Fibroblast of lung (primary cell): ENCODE measurements at places on chromosomes 2 and 18.

DNA sequence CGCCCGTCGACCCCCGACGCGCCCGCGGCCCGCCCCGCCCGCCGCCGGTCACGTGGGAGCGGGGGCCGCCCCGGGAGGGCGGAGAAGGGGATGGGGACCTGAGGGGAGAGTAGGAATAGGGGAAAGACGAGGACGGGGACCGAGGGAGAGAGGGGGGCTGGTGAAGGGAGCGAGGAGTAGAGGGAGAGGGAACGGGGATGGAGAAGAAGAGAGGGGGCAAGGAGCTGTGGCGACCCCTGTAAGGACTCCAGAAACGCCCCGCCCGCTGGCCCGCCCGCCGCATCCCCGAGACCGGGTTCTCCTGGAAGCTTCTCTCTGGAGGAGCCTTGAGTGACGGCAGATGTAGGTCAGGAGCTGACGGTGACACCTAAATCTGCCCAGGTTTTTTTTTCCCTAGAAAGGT lies 615 bp downstream of the ADNP2 start:
- peak; percentile 46 for DNase-seq

- DNase-seq, result peak; percentile 25
Measured at GRCh38 chr2:206443735-206444527, 599 bp downstream of the ADAM23 start.

DNA sequence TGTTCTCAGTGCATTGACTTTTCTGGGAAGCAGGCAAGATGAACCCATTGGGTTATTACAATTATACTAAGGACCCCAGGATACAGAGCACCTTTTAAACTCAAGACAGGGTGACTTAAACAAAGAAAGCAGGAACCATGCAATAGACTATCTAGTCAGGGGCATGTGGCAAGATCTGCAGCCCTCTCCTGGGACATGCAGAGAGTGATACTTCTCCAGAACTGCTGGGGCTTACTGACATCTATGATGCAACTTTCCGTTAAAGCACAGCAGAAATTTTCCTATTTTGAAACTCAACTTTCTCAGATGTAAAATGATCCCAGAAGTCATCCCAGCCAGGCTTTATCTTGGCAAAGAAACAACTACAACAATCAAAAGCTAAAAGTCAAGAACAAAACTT lies 162.2 kb upstream of the HNMT start:
- DNase-seq, result no peak

- no peak for DNase-seq
Measured at GRCh38 chr2:75647771-75648170, 1.2 kb downstream of the MRPL19 start.

DNA sequence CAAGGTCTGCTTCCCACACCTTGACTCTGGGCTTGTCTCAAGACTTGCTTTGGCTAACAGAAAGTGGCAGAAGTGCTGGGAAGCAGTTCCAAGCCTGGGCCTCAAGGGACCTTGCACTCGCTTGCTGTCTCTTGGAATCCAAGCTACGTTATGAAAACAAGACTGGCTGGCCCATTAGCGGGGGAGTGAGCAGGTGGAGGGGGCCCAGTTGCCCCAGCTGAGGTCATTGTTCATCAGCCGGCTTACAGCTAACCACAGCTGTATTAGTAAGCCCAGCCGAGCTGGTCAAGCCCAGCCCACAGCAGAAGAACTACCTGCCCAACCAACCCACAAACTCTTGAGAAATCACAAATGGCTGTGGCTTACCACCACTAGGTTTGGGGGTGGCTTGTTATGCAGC lies 63.1 kb downstream of the MARCO start:
- no peak for DNase-seq

DNA sequence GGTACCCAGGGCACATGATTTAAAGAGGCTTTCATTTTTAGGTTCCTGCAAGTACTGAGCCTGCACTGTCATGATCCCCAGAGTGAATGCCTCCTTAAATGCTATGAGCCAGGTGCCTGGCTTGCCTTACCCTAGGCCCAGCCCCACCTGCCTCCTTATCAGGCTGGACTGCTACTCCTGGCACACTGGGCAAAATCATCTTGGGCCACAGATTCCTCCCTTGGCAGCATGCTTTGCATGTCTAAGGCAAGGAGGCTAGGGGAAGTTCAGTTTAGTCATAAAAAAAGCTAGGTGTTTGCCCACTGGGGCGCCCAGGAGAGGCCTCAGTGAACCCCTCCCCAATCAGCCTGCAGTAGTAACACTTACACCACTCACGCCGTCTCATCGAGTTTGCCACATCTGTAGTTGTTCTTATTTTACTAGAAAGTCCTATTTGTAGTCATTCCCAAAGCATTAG lies 45.1 kb downstream of the LBH start:
- DNase-seq, result no peak

GRCh38 chr2:60735496-60736250 lies 20.4 kb upstream of the PAPOLG start:
- no peak for DNase-seq

- no peak for DNase-seq
Measured at GRCh38 chr18:24631243-24632025, 171.0 kb downstream of the HRH4 start.

DNA sequence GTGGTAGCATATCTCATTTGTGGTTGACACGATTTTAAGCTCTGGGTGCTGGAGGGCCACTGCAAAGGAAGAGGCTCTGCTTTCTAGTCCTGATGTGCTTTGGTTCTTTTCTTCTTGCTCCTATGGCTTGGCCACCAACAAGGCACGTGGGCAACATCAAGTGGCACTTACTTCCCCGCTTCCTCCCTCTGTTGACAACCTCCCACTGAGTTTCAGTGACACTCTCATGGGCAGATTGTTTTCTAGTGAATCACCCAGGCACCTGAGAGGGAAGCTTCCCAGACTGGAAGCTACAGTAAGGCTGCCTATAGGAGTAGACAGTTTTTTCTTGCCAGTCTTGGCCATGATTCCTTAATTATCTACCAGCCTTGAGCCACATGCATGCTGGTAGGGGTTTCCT lies 89.0 kb downstream of the NBAS start:
- DNase-seq, result no peak
